Stimulated activated CD4-positive, alpha-beta T cell treated with anti-CD3 and anti-CD28 coated beads, Interleukin-1b, Interleukin-23, amount 100 ng/mL, for 24 hours (primary cell): ENCODE measurements at places on chromosomes 5 and 9.

- no peak for DNase-seq
Observed at GRCh38 chr5:87770601-87771121, 357.9 kb upstream of the CCNH start.

- no peak for DNase-seq
Observed at GRCh38 chr5:171242521-171242920, 66.5 kb upstream of the TLX3 start.

GRCh38 chr9:17862101-17862500 lies 283.2 kb downstream of the SH3GL2 start:
- DNase-seq: no peak

GRCh38 chr9:12497790-12498189 lies 195.4 kb upstream of the TYRP1 start:
- no peak for DNase-seq

DNA sequence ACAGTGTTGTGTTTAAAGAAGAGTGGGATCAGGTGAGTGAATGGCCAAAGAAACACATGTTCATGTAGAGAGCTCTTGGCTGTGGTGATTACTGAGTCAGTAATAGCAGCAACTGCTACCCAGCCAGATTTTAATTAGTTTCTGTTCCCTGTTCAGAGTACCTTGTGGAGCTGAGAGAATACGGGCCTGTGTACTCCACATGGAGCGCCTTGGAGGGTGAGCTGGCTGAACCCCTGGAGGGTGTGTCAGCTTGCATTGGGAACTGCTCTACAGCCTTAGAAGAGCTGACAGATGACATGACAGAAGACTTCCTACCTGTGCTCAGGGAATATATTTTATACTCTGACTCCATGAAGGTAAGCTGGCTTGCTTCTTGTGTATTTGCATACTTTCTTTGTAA lies 52.3 kb downstream of the SLC46A2 start:
- DNase-seq: no peak

DNA sequence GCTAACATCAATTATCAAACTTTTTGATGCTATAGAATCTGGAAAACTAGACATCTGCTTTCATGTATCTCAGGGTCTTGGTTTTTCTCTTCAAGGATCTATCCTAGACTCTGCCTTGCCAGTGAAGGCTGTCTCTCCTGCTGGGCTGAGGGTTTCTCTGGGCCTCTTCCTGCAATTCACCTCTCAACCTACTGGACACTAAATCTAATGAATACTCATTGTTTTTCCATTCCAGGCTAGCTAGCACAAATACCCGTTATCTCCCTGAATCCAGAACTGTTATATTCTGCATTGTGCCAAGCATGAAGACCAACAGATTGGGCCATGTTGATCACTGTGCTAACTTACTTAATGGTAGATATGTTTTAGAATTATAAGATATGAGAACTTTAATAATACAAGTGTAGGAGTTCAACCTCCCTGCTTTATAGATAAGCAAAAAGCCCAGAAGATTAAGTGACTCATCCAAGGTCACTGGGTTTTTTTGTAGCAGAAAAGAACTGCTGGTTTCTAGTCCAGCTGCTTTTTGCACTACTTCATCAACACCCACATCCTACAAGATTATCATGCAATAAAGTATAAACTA lies 56.5 kb upstream of the RNF38 start:
- no peak for DNase-seq

- DNase-seq: no peak
Observed at GRCh38 chr5:128836571-128836970, 128.7 kb upstream of the SLC27A6 start.

DNA sequence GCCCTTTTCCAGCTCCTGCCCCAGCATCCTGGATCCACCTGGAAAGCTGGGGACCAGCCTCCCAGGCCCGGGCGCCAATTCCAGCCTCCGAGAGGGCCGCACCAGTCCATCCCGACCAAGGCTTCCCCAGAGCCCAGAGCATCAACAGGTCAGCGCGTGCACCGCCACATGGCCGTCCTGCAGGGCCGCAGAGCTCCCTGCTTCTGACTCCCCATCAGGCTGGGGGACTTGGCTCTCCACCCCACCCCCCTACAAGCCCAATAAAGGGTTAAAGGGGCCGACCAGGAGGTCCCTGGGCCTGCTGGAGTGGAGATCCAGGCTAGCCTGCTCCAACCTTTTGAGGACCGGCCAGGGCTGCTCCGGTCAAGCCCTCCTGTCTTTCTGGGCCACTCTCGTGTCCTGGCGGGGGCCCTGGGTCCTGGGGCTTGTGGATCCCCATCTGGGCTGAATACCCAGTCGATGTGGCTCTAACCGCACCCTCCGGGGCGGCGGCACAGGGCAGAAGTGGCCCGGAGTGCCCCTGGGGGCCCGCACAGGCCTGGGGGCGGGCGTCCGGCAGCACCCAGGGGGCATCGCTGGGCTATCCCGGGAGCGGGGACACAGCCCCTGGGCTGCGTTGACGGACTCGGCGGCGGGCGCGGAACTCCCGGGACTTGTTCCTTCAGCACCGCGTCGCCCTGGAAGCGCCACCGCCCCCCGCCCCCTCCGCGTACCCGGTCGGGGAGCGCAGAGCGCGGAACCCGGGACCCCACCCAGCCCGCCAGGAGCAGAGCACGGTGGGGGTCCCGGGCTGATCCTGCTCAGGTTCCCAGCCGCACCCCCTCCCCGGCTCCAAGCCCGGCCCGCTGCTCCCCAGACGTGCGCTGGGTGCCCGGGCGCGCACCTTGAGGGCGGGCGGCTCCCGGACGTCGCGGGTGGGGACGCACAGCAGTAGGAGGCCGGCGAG lies 590 bp downstream of the ENTPD2 start:
- no peak for DNase-seq

DNA sequence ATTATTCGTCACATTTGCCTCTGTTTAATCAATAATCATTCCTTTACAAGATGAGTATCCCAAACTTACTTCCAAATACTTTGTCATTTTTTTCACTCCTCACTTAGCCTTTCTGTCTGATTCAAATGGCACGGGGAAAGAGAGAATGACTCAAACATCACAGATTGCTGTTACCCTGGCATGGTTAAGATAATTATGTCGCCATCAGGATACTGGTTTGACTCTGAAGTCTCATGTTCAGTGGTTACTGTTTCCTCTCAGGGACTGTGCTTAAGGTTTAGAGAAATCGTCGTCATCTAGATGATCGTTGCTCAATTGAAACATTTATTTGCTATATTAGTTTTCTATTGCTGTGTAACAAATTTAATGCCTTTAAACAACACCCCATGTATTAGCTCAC lies 45.2 kb upstream of the RAD23B start:
- DNase-seq: no peak

GRCh38 chr9:70561111-70561510 lies 146.7 kb upstream of the KLF9 start:
- DNase-seq: no peak

- no peak for DNase-seq
Observed at GRCh38 chr5:150297934-150298595, 4.6 kb downstream of the ARSI start.

DNA sequence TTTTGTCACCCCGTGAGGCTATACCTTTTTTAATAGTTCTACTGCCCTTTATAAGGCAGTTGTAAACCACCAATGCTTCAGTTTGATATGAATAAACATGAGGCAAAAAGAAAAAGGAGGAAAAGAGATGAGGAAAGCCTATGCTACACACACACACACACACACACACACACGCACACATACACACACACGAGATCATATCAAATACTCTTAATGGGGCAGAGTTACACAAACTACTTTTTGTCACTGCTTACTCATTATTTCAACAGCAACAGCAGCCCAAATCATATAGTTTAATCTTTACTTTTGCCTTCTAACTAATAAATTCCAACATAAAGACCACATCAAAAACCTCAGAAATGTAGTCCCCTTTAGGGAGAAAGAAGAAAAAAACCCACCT lies 116.8 kb upstream of the PAM start:
- DNase-seq: no peak

- no peak for DNase-seq
Observed at GRCh38 chr9:115650768-115651167, 502.8 kb upstream of the PAPPA start.

DNA sequence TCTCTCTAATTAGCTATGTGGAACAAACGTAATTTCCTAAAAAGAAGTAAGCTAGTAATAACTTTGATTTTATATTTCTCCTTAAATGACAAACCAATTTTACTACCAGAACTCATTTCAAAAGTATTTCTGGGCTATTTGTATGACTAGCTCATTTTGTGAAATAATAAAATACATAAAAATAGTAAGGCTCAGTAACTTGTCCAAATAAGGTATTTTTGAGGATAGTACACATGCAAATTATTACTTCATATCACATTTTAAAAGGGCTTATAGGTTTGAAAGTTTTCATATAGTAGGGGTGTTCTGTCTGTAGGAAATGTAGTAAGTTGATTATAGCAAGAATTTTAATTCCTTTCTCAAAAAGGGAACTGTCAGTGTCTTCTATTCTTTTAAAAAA lies 26.5 kb downstream of the C9orf85 start:
- DNase-seq: no peak

DNA sequence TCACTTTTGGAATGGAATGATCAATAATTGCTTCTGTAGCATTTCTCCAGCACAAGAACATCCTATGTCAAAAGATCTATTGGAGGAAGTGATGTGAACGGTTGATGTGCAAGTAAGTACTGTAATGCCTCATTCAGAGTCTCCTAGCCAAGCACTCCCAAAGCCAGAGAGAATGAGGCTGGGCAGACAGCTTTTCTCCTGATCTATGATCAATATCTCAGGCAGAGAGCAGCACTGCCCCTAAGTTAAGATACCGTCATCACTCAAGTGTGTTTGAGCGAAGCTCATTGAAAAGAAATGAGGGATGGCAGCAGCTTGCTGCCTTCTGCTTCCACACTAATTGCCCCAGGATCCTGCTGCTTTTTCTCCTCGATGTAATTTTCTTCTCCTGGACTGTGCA lies 324.1 kb upstream of the GRAMD2B start:
- no peak for DNase-seq

GRCh38 chr9:130949188-130950038 lies 10.4 kb upstream of the FIBCD1 start:
- DNase-seq: no peak

GRCh38 chr5:96629774-96630173 lies 32.4 kb upstream of the CAST start:
- no peak for DNase-seq
